ENCODE measurements at places on chromosomes 4 and X.

DNA sequence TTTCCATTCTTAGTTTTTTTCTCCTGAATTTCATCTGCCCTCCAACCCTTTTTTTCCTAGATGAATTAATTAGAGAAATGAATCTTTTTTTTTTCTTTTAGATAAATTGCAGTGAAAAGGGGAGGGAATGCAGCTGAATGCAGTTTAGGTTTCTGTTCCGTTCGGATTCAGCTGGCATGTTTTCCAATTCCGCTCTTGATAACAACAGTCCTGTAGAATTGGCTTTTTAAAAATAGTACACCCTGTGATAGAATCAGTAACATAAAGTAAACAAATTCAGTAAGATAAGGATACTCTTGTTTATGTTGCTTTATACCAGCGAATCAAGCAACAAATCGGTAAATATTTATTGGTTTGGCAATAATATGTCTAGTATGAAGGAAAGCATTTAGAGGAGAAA is 103.5 kb downstream of the UNC5C start:
- no peak for DNase-seq

DNA sequence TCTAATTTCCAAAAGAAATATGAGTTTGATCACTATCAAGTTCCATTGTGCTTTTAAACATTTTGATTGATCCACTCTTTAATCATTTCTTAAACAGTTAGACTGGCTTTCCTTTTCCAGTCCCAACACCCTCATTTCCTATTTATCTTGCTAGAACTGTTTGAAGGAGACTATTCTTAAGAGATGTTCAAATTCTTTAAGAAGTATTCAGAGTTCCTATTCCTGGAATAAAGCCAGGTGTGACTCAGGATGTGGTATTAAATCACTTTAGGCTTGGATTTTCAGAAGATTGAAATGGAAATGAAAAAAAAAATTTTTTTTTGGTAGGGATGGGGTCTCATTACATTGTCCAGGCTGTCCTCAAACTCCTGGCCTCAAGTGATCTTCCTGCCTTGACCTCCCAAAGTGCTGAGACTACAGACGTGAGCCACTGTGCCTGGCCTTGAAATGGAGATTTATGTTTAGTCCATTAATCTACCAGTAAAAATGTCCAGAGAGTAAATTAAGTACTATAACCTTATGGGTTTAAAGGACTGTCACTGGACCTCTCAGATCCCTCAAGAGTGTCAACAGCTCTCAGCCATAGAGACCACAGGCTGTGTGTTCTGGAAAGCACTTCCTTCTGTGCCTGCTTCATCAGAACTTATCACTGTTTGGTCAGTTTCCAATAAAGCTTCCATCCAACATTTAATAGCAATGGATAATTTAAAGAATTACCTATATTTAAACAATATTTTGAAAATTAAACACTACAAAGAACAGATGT is 90.7 kb downstream of the CDS1 start:
- no peak for DNase-seq

GRCh38 chr4:148162519-148162918 is 279.7 kb downstream of the NR3C2 start:
- DNase-seq: no peak

- no peak for DNase-seq
Measured at GRCh38 chr4:145760176-145760575, 80.2 kb downstream of the C4orf51 start.

GRCh38 chr4:162075726-162076125 is 88.1 kb downstream of the FSTL5 start:
- no peak for DNase-seq

- DNase-seq: no peak
Measured at GRCh38 chr4:165947019-165947418, 74.0 kb downstream of the TLL1 start.

- DNase-seq: no peak
Measured at GRCh38 chr4:117560329-117560728, 474.0 kb upstream of the NDST3 start.

- no peak for DNase-seq
Measured at GRCh38 chr4:4709736-4710135, 149.7 kb upstream of the MSX1 start.

- DNase-seq: no peak
Measured at GRCh38 chr4:40710484-40711254, 39.1 kb upstream of the NSUN7 start.

- DNase-seq: no peak
Measured at GRCh38 chr4:179757641-179758040, 2315.4 kb upstream of the AGA start.

- no peak for DNase-seq
Measured at GRCh38 chrX:139020801-139021200, 309.3 kb upstream of the FGF13 start.

DNA sequence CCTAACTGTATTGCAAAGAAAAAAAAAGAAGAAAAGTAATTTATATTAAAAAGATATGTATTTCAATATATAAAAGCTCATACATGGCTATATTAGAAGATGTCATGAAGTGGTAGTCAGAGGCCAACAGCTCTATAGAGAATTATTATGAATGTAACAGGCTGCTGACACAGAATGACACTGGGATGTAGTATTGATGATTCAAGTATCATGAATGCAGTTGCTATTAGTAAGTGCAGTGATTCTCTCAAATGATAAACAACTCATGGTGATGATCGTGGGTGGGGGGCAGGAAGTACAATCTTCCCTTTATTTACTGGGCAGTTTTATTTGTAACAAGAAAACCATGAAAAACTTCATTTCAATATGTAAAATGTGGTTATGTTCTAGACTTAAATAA is 124.6 kb downstream of the COL4A6 start:
- DNase-seq: no peak

DNA sequence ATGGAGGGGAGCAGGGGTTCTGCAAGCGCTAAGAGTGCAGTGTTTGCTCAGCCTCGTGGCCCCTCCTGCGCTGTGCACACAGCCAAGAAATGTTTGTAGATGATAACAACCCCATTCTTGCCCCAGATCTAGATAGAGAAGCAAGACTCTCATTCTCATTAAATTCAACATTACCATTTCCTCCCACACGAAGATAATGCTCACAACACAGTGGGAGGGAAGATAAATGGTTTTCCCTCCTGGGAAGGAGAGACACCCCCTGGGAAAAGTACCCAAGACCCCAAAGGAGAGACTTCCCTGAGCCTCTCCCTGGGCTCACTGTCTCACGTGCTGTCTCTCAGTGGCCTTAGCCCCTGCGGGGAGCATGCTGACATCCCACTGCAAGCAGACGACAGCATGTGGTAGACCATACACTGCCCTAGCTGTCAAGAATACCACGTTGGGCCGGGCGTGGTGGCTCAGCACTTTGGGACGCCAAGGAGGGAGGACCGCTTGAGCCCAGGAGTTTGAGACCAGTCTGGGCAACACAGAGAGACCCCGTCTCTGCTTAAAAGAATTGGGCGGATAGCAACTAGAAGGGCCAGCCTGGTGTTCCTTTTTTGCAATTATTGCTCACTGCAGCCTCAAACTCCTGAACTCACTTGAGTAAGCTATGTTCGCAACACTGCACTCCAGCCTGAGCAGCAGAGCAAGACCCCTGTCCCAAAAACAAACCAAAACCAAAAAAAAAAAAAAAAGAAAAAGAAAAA is 34.9 kb upstream of the IQSEC2 start:
- DNase-seq: no peak

DNA sequence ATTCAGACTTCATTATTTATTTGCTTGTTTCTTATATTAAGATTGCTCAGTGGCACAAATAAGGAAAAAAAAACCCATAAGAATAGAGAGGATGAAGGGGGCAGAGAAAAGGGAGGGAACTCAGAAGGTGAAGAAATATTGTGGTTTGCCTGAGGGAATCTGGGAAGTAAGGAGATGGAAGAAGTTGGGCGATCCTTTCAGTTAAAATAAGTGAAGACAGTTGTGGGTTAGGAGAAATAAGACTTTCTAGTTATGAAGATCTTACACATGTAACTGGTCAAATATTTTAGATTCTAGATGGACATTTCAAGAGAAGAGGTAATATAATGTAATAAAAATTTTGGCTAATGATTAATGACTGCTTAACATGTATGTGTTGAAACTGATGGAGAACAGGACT is 138.7 kb upstream of the LIMCH1 start:
- no peak for DNase-seq

DNA sequence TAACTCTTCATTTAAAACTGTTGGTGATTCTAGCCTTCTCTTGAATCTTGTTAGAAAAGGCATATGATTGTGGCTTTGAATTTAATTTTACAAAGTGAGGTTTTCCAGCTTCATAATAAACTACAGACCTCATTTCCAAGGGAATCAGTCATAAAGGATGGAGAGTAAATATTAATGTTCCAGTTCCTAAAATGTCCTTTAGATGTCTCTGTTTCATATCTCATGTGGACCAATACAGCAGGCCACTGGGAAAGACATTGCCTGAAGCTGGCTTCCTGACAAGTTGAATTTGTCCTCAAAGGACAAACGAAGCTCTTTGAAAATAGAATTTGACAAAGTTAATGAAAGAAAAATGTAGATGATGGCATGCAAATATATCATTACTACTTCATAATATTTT is 125.4 kb downstream of the ZNF330 start:
- no peak for DNase-seq

Measured in CD4-positive, alpha-beta T cell treated with Interleukin-1 beta for 1 hour (primary cell).